ENCODE measurements at places on chromosomes 12 and 14.

DNA sequence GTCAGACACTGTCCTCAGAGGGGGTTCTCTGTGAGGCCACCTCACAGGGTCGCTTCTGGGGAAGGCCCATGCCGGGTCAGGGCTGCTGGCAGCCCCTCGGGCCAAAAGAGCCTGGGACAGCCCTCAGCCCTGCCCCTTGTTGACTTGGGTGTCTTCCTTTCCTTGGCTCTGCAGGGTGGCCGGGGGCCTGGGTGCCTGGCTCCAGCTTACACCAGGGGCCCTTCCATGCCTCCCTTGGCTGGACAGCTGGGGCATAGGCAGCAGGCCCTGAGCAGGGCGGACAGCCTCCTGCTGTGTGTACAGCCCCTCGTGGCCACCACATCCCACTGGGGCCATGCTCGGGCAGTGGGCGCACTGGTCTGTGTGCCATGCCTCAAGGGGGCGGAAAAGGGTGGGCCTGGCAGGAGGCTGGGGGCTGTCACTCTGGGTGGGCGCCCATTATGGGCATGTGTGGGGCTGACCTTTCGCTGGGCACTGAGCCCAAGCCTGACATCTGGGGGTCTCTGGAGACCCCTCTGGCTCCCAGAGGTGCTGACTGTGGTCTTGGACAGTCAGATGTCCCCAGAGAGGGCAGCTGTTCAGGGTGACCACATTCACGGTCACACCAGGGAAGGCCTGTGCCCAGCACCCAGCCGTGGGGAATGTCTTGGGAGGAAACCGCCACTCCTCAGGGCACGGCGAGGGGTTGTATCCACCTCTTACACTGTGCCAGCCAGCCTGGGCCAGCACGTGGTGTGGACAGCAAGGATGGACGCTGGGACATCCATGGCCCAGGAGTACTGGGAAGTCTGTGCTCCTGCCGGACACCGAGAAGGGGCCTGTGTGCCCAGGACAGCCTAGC is 313.3 kb downstream of the TMEM121 start:
- H3K36me3 ChIP-seq: no peaks in the 10 kb centered on the region
- H3K4me3 ChIP-seq: no peak overlapping the region
- H3K27me3 ChIP-seq: no peaks in the 10 kb centered on the region
- no peaks in the 10 kb centered on the region for H3K4me1 ChIP-seq

DNA sequence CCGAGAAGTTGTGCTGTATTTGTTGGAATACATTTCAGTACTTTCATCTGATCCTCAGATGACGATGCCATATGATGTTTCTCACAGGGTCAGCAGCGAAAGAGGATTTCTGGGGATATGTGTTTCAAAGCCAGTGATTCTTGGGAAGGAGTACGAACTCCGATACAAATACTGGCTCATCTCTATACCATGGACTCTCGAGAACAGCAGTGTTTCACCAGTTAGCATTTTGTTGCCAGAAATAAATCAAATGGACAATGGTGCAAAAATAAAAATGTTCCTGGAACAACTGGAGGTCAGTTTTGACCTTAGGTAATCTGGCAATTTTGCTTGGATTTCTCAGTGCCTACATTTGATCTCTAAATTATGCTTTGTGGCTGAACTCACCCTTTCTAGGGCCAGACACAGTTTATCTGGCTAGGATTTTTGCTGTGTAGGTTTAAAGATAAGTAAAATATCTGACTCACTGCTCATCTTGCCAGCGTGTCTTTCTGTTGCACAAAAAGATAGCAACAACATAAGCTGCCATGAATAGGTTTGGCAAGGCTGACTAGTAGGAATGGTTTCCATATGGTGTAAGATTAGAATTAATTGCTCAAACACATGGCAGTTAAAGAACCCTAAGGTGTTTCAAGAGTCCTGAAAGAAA is 11.0 kb upstream of the MGP start:
- no peaks in the 10 kb centered on the region for H3K4me1 ChIP-seq
- no peaks in the 10 kb centered on the region for H3K36me3 ChIP-seq
- H3K27me3 ChIP-seq: no peaks in the 10 kb centered on the region
- H3K27ac ChIP-seq: no peak overlapping the region
- H3K4me3 ChIP-seq: no peak overlapping the region

GRCh38 chr12:43221216-43221615 is 330.8 kb downstream of the ADAMTS20 start:
- no peaks in the 10 kb centered on the region for H3K36me3 ChIP-seq
- peaks cover 4% of the 10 kb centered on the region for H3K4me1 ChIP-seq
- no peak overlapping the region for H3K27ac ChIP-seq
- no peak for DNase-seq
- no peak overlapping the region for H3K4me3 ChIP-seq

- no peak for DNase-seq
- peaks cover 3% of the 10 kb centered on the region for H3K27me3 ChIP-seq
- peaks cover 2% of the 10 kb centered on the region for H3K4me1 ChIP-seq
- no peak overlapping the region for H3K4me3 ChIP-seq
These were observed 145.0 kb downstream of the CAND1 start for GRCh38 chr12:67414011-67414715.

DNA sequence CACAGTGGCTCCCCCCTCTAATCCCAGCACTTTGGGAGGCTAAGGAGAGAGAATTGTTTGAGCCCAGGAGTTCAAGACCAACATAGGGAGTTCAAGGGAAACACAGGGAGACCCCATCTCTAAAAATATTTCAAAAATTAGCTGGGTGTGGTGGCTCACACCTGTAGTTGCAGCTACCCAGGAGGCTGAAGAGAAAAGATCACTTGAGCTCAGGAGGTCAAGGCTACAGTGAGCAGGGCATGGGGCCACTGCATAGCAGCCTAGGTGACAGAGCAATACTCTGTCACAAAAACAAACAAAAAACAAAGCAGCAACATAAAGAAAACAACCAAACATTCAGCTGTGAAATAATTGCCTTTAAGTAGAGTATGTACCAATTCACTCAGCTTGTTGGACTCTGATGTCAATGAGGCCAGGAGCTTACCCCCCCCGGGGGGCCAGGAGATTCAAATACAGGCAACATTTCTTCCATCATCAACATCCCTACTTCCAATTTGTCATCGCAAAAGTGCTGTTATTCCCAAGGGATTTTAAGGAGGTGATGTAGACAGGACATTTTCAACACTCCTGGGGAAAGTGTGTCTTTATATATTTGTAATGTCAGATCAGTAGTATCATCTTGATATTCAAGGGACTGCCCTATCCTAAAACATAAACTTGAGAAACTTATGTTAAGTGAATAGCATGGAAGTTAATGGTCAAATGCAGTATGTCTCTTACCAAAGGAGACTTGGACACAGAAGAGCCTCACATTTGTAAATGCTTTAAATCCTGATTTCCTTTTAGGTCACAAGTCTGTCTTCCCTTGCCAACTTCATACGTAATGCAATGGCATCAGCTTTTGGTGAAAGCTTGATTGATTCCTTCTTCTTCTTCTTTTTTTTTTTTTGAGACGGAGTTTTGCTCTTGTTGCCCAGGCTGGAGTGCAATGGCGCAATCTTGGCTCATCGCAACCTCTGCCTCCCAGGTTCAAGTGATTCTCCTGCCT is 40.6 kb upstream of the AEBP2 start:
- H3K27ac ChIP-seq: no peak overlapping the region
- H3K27me3 ChIP-seq: no peaks in the 10 kb centered on the region
- H3K36me3 ChIP-seq: no peaks in the 10 kb centered on the region
- DNase-seq: no peak

DNA sequence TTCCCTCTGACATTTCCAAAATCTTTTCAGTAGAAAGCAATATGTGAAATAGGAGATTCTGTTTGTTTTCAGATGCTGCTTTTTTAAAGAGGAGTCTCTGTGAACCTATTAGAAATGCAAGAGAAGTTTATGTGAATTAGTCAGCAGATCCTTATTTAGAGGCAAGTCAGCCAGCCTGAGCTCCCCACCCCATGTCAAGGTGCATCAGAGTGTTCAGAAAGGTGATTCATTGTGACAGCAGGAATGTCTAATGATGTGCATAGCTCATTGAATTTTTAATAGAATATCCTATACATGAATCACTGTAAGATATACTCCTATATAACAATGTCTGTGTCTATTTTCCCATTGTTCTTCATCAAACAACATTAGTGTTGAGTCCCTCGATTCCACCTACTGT is 1222.4 kb upstream of the USP15 start:
- no peaks in the 10 kb centered on the region for H3K4me1 ChIP-seq
- no peak overlapping the region for H3K4me3 ChIP-seq
- H3K27ac ChIP-seq: no peak overlapping the region
- no peaks in the 10 kb centered on the region for H3K36me3 ChIP-seq
- no peaks in the 10 kb centered on the region for H3K27me3 ChIP-seq
